Activated T-helper 2 cell treated with anti-CD3 and anti-CD28 coated beads, Interferon-gamma antibody, Interleukin-2, Interleukin-4, amounts not matched to agents 10 μg/mL and 5 μg/mL and 100 μg/mL, durations not matched to agents 14 hours and 24 hours and 36 hours (primary cell): ENCODE measurements at places on chromosomes 2 and 18.
A peak's percentile ranks its signal among the peaks of the same experiment; 100 is the strongest.

GRCh38 chr2:30421604-30422443 is 25.2 kb upstream of the LCLAT1 start:
- no peaks in the 10 kb centered on the region for H3K36me3 ChIP-seq
- H3K27me3 ChIP-seq, result no peaks in the 10 kb centered on the region
- H3K27ac ChIP-seq, result peak overlapping the region; percentile 86
- peaks cover 29% of the 10 kb centered on the region for H3K4me1 ChIP-seq

DNA sequence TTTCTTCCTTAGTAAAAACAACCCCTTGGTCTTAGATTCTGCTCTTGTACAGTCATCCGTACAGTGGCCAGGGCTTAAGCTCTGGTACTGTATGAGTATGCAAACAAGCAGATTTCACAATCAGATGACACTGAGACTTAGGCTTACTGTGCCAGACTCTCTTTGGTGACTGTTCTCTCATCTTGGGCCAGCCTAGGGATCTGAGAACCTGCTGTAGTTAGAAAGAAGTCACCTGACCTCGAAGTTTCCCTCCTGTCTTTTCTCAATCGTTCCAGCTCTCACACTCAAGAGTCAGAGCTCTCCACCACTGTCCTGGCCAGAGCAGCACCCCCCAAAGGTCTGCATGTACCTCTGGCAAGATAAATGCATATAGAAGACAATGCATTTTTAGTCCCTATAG is 63.2 kb downstream of the ZEB2 start:
- no peak overlapping the region for H3K4me3 ChIP-seq
- no peak for DNase-seq
- H3K27me3 ChIP-seq, result no peaks in the 10 kb centered on the region
- H3K27ac ChIP-seq, result no peak overlapping the region

DNA sequence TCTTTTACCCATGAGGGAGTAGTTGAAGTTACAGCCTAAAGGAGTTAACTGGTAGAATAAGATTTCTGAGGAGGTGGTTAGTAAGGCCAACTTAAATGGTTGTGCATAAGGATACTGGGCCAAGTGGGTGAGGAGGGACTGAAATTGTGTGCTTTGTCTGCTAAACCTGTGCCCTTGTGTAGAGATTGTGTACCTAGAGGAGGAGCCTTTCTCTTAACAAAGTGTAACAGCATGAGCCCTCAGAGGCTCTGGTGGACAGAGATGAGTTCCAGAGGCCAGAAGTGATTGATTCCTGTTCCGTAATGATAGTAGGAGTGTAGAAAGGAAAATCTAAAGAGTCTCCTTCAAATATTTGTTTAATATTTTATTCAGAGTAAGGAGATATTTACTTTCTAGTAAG is 42.9 kb downstream of the OTX1 start:
- DNase-seq, result no peak
- H3K4me1 ChIP-seq, result no peaks in the 10 kb centered on the region
- no peaks in the 10 kb centered on the region for H3K36me3 ChIP-seq

DNA sequence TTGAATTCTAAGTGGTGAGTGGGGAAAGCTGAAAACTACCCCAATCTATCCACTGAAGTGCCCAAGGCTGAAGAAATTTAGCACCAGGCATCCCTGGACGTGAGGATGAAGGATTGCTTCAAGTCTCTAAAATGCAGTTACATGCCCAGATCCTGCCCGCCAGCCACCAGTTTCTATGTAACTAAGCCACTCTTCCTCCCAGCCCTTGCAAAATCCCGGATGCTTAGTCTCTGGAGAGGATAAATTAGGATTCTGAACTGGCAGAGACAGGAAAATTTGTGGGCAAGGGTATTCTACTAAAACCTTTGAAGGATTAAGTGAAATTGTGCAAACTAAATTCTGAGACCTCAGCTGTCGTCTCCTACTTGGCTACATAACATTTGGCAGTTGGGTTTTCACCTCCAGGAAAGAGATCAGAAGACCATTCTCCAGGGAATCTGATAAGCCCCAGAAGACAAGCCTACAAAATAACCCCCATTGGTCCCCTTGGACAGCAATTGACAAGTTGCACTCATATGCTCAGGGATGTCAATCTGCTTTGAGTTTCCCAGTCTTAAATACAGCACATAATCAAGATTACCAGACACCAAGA is 93.9 kb upstream of the CD226 start:
- H3K36me3 ChIP-seq, result peaks cover 24% of the 10 kb centered on the region
- no peak for DNase-seq
- H3K27ac ChIP-seq, result no peak overlapping the region
- no peaks in the 10 kb centered on the region for H3K27me3 ChIP-seq

GRCh38 chr2:122315306-122315705 is 559.9 kb downstream of the TSN start:
- no peak overlapping the region for H3K27ac ChIP-seq
- H3K36me3 ChIP-seq, result no peaks in the 10 kb centered on the region
- DNase-seq, result no peak

- no peaks in the 10 kb centered on the region for H3K4me1 ChIP-seq
- H3K36me3 ChIP-seq, result no peaks in the 10 kb centered on the region
- no peak overlapping the region for H3K27ac ChIP-seq
Observed at GRCh38 chr2:183532514-183532913, 408.3 kb downstream of the NUP35 start.

DNA sequence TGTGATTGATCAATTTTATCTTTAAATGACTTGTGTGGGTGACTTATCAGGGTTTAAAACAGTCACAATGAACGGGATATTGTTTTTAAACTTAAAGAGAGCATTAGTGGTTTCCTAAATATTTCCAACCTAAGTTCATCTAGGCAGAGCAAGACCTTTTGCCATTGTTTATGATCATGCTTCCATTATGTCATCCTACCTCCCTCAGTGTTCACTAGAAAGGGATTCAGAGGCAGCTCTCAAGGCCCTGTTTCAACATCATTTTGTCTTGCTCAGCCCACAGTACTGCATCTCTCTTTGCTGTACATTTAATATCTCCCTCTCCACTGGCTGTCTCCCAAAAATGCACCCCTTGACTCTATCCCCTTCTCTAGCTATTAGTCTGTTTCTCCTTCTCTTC is 21.5 kb upstream of the PELI1 start:
- no peak for DNase-seq
- H3K4me3 ChIP-seq, result no peak overlapping the region
- no peak overlapping the region for H3K27ac ChIP-seq
- H3K4me1 ChIP-seq, result peaks cover 4% of the 10 kb centered on the region
- no peaks in the 10 kb centered on the region for H3K27me3 ChIP-seq

DNA sequence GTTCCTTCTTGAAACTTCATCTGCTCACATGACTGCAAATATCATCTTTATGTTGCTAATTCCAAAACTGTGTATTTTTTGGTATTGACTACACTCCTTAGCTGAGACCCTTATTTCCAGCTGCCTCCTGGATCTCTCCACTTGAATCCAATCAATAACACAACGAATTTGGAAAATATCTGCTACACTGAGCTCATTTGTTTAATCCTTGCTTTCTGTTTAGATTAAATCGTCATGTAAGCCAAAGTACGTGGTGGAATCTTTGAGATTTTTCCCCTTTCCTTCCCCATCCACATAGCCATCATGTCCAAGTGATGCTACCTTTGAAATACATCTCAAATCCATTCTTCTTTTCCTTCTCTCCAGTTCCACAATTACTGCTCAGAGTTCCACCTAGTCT is 15.6 kb downstream of the OTX1 start:
- no peak for DNase-seq
- H3K4me3 ChIP-seq, result no peak overlapping the region
- H3K27me3 ChIP-seq, result peaks cover 50% of the 10 kb centered on the region
- no peaks in the 10 kb centered on the region for H3K36me3 ChIP-seq
- no peak overlapping the region for H3K27ac ChIP-seq

GRCh38 chr18:59094569-59094968 is 45.1 kb upstream of the SEC11C start:
- no peaks in the 10 kb centered on the region for H3K36me3 ChIP-seq
- DNase-seq, result no peak
- no peak overlapping the region for H3K4me3 ChIP-seq
- no peak overlapping the region for H3K27ac ChIP-seq
- peaks cover 8% of the 10 kb centered on the region for H3K27me3 ChIP-seq

DNA sequence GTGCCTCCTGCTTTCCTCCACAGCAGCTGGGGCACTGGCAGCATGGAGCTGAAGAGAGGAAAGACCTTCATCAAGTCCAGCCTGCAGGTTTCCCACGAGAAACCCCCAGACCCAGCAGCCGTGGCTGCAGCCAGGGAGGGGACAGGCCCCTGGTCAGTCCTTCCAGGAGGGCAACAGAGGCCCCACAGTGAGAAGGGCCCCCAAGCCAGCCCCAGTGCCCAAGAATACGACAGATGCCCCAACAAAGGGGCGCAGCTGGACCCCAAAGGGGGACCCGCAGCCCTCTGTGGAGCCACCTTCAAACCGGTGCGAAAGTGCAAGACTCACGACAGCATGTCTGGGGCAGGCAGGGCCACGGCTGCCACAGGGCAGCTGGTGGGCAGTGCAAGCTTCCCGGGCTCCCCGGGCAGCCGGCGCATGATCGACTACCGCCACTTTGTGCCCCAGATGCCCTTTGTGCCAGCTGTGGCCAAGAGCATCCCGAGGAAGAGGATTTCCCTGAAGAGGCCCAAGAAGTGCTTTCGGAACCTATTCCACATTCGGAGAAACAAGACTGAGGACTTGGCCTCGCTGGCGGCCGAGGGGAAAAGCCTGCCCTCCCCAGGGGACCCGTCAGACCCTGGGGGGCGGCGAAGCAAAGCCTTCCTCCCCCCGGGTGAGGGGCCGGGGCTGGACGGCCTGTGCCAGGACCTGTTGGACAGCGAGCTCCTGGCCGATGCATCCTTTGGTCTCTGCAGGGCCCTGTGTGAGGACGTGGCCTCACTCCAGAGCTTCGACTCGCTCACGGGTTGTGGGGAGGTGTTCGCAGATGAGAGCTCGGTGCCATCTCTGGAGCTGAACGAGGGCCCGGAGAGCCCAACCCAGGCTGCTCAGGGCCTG is 6.9 kb downstream of the AMER3 start:
- no peak for DNase-seq
- peaks cover 4% of the 10 kb centered on the region for H3K27me3 ChIP-seq
- H3K27ac ChIP-seq, result no peak overlapping the region
- H3K4me1 ChIP-seq, result no peaks in the 10 kb centered on the region
- no peak overlapping the region for H3K4me3 ChIP-seq
- no peaks in the 10 kb centered on the region for H3K36me3 ChIP-seq

DNA sequence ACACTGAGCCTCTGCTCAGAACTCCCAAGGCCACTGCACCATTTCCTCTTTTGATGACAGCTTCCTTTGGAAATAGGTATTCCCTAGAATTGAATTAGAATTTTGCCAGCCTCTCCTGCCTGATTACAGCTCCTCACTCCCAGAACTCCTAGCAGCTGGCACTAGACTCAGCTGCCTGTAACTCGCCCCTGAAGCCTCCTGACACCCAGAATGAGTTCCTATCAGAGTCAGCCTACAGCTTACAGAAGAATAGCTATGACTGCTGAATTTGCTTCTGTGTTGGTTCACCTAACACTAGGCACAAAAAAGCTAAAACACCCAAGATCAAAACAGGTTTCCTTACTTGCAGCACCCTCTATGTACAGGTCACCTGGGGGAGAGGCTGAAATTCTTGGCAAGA is 108.2 kb upstream of the PTPRM start:
- DNase-seq, result no peak
- H3K27ac ChIP-seq, result no peak overlapping the region
- no peaks in the 10 kb centered on the region for H3K27me3 ChIP-seq
- H3K36me3 ChIP-seq, result no peaks in the 10 kb centered on the region
- H3K4me1 ChIP-seq, result no peaks in the 10 kb centered on the region

- peaks cover 7% of the 10 kb centered on the region for H3K4me1 ChIP-seq
- H3K4me3 ChIP-seq, result no peak overlapping the region
- no peaks in the 10 kb centered on the region for H3K36me3 ChIP-seq
- no peak overlapping the region for H3K27ac ChIP-seq
- no peak for DNase-seq
- H3K27me3 ChIP-seq, result peaks cover 5% of the 10 kb centered on the region
Observed at GRCh38 chr2:113219889-113220641, 46.3 kb downstream of the PSD4 start.

- H3K36me3 ChIP-seq, result peaks cover 63% of the 10 kb centered on the region
- no peak overlapping the region for H3K4me3 ChIP-seq
- peaks cover 59% of the 10 kb centered on the region for H3K4me1 ChIP-seq
- no peak overlapping the region for H3K27ac ChIP-seq
- no peaks in the 10 kb centered on the region for H3K27me3 ChIP-seq
Observed at GRCh38 chr2:190887089-190887488, 6.5 kb downstream of the GLS start.

DNA sequence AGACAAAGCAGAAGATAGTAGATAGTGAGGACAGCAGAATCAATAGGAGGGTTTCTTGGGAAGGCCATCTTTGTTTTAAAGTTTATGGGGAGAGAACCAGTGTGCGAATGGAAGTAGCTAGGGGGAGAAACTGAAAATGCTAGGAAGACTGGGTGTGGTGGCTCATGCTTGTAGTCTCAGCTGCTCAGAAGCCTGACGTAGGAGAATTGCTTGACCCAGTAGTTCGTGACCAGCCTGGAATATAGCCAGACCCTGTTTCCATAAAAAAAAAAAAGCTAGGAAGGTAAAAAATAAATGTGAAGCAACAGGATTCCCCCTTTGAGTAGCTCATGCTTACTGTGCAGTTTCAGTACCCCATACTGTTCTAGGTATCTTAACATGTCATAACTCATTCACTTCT is 19.2 kb upstream of the DRC1 start:
- peaks cover 11% of the 10 kb centered on the region for H3K4me1 ChIP-seq
- peaks cover 70% of the 10 kb centered on the region for H3K36me3 ChIP-seq
- no peak overlapping the region for H3K27ac ChIP-seq

DNA sequence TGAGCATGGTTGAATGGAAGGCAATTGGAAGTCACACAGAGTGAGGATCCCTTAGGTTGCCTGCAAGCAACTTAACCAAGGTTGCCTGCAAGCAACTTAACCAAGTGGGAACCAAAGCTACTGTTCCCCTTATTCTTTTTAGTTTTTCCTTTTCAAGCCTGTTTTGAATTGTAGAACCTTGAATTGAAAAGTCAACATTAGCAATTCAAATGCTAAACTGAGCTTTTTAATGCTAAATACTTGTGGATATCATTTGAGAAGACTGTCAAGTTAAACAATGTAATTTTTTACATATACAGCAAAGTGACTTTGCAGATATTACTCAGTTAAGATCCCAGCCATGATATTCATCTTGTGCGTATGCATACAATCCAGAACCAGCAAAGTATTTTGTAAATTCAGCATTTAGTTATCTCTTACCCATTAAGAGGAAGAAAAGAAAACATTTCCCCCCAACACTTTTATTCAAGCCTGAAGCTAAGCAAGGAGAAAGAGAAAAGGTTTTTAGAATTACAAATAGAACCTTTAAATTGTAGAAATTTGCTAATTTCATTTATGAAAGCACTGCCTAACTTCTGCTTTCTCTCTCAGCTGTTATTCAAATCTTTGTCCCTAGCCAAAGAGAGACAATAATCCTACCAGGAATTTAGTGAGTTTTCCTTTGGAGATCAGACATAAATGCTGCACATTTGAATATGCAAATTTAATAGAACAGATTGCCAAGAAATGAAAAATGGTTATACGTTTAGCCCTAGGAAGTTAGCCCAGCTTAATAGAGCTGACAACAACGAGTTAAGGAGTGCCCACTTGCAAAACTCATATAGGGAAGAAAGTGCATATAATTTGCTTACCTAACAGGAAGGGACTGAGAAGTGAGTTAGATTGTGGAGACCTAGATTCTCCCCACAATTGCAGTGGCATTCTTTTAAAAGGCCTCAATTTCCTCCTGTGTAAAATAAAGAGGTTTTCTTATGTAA is 643.2 kb upstream of the PIK3C3 start:
- no peak overlapping the region for H3K4me3 ChIP-seq
- H3K36me3 ChIP-seq, result no peaks in the 10 kb centered on the region
- no peaks in the 10 kb centered on the region for H3K4me1 ChIP-seq
- DNase-seq, result no peak
